Skin of body (tissue), 3 donors: ENCODE measurements at places on chromosomes 2 and 18.

- no peak for DNase-seq
These were observed 15.5 kb upstream of the IL1RN start for GRCh38 chr2:113111823-113112287.

DNA sequence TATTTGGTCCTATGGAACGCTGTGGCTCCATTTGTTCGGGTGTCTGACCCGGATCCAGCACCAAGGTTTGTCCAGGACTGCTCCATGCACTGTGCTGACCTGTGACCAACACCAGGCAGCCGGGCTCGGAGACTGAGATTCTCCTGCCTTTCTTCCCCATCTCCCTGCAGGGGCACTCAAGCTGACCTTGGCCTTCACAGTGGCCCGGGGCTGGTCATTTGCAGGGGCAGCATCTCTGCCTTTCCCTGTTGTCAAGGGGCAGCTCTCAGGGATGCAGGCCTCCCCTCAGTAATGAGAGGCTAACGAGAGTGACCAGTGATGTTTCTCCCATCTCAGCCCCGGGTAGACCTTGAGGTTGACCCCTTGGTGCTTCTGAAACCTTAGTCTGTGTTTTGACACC is 27.5 kb downstream of the MOCOS start:
- DNase-seq, result no peak

DNA sequence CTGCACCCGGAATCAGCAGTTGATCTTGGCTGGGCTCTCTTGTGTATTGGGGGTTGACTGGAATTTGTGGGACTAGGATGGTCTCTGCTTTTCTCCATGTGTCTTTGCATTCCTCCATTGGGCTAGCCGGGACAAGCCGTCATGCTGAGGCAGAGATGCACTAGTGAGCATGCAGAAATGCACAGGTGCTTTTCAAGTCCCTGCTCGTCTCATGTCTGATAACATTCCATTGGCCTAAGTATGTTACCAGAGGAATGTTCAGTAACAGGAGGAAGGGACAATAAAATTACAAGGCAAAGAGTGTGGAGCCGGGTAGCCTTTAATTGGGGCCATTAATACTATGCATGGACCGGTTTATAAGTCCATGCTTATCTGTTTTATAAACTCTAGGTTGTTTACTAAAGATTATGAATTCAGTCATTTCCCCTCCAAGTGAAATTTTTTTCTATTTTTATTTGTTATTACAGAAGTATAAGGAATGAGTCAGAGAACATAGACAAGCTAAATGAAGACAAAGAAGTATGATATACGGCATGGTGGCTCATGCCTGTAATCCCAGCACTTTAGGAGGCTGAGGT is 24.4 kb upstream of the AAK1 start:
- no peak for DNase-seq

DNA sequence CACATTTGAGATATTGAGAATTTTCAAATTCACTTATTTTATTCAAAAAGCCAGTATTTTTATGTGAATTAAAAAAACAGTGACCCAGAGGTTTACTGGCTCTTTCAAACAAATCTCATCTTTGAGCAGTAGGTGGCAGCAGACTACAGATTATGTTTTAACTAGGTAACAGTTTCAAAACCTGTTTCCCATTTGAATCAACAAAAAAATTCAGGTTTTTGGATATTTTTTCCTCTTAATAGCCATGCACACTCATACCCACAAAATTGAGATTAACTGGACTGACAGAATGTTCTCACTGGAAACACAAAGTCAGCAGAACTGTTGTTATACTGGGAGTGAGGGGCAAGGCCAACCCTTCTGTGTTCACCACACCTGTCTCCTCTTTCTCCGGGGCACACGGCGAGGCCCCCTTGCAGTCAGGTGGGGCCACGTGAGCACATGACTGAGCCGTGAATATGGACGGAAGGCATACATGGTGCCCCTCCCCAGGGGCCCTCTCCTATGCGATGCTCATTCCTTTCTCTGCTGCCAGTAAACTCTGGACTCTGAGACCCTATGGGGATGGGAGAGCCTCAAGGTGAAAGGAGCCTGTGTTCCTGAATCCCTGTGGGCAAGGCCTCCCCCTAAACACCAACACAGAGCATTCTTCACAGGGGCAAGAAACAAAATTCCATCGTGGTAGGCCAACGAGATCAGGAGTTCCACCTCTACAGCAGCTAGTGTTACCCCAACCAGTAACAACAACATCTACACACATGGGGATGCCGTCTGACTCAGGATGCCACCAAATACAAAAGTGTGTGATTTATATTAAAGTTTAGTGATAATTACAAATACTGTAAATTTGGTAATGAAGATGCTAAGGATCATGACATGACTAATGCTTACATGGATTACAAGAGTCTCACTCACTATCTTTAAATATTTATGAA is 80.4 kb downstream of the LPIN2 start:
- peak; percentile 50 for DNase-seq

DNA sequence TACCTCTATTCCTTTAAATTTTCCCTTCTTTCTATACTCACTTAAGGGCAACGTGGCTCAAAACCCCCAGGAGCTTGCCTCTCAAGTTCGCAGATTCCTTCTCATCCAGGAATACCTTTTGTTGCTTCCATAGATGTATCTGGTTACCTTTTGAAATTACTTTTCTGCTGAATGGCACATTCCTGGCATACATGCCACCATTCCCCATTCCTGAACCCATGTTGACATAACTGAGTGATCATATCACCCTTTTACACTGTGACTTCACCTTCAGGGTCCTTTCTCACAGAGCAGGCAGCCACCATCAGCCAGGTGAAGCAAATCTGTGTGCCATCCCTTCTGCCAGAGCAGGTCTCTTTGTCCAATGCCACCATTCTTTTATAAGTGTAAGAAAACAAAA is 615.8 kb downstream of the ARHGAP15 start:
- no peak for DNase-seq
